ENCODE measurements at places on chromosomes 2 and 18.
A peak's percentile ranks its signal among the peaks of the same experiment; 100 is the strongest.

GRCh38 chr18:63402246-63403162 is 19.8 kb downstream of the VPS4B start:
- DNase-seq = no peak

DNA sequence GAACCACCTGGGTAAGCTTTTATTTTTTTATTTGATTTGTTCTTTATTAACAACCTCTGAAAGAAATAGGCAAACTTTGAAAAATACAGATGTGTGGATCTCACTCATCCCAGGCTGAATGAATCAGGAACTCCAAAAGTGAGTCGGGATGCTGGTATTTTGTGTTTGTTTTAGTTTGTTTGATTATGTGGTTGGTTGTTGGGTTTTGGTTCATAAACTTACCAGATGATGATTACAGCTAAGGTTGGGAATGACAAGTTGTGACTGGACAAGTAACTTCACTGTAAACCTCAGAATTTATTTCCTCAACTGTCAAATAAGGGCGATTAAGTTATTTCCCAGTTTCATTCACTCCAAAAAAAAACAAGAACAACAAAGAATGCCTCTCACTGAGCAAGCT is 80.5 kb upstream of the KIF5C start:
- DNase-seq = no peak

DNA sequence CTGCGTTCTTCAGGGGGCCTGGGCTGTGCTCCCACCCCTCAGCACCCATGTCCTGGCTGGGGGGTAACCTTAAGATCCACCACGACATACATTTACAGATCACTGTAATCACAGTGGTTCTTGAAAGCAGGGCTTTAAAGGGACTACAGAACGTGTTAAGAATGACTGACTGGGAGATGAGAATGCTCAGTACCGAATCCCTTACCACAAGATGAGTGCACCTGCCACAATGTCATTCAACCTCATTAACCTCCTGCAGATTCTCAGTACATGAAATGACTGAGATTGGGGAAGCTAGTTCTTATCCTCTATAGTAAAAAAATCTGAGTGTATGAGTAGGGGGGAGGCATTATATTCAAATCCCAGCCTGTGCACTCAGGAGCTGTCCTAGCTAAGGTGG is 10.5 kb upstream of the PIEZO2 start:
- DNase-seq = no peak

GRCh38 chr2:54595999-54596902 is 127.2 kb upstream of the EML6 start:
- DNase-seq = peak; percentile 24

GRCh38 chr2:152354069-152354755 is 19.2 kb downstream of the FMNL2 start:
- no peak for DNase-seq

GRCh38 chr2:182836451-182836850 is 30.0 kb downstream of the FRZB start:
- DNase-seq = peak; percentile 34

DNA sequence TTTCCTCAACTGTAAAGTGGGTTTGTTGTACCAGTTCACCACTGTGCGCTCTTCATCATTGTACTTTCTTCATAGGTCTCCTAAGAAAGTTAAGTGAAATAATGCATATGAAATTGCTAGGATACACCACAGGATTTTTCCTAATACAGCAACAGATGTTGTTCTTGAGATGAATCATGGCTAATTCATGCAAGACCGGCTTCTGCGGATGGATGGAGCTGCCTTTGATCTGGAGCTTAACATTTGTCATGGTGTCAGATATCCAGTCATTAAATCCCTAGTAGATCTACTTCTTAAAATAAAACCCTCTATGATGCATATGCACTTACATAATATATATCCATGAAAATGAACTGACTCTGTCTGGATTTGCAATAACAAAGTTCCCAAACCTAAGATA is 114.1 kb downstream of the COL6A3 start:
- peak; percentile 90 for DNase-seq

DNA sequence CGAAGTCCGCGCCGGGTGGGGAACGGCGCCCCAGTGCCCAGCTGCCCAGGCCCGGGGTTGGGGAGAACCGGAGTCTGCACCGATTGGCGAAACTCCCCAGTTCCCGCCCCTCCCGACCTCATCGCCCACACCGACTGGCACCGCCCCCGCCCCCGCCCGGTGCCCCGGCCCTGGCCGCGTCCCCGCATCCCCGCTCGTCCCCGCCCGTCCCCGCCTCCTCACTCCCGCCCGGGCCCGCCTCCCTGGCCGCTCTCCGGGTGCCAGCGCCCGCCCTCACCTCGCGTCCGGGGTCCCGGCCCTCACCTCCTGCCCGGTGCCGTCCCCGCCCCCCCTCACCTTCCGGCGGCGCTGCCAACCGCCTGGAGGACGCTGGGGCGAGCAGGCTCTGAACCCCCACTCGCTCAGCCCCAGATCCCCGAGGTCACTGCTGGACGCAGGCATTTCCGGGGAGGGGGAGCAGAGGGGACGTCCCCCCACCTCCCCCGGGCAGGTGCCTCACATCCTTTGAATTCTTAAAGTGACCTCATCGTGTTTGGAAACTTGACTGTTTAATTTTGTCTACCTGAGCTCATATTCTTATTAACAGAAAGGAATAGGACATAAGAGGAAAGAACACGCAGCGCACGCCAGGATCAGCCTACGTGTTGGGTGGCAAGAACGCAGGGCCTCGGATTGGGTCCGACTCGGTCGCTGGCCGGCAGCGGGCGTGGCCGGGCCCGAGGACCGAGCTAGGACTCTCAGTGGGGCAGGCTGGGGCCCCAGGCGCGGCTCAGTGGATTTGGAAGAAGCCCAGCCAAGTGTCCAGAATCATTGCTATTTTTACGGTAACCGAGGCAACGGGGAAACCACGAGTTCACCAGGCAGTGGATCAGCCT is at the start of gene FAM110C:
FAM110C (minus strand) TSS at position 35 of the 875 bp plus-strand sequence. CDS start 120 bp downstream, outside the sequence.
- DNase-seq = peak; percentile 60

GRCh38 chr18:6058941-6059340 is 163.6 kb upstream of the TMEM200C start:
- DNase-seq = peak; percentile 72

GRCh38 chr2:55519938-55520885 is 694 bp downstream of the CFAP36 start:
- DNase-seq = no peak

DNA sequence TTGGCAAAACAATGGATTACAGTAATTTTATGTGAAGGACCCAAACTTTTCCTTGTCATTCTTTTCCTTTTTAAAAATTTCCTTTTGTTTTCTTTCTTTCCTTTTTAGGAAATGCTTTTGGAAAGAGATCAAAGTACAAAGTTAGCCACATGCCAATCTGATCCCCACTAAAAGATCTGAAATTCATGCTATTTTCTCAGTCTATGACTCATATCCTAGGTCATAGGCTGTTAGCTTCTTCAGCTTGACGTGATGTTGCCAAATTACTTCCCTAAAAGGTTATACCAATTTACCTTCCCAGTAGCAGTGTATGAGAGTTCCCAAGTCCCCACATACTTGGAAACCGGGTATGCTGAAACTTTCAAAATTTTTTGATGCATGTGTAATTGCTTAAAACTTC is 355.3 kb downstream of the INSIG2 start:
- no peak for DNase-seq

- peak; percentile 41 for DNase-seq
Observed at GRCh38 chr2:56185101-56185581, 1.4 kb downstream of the CCDC85A start.

DNA sequence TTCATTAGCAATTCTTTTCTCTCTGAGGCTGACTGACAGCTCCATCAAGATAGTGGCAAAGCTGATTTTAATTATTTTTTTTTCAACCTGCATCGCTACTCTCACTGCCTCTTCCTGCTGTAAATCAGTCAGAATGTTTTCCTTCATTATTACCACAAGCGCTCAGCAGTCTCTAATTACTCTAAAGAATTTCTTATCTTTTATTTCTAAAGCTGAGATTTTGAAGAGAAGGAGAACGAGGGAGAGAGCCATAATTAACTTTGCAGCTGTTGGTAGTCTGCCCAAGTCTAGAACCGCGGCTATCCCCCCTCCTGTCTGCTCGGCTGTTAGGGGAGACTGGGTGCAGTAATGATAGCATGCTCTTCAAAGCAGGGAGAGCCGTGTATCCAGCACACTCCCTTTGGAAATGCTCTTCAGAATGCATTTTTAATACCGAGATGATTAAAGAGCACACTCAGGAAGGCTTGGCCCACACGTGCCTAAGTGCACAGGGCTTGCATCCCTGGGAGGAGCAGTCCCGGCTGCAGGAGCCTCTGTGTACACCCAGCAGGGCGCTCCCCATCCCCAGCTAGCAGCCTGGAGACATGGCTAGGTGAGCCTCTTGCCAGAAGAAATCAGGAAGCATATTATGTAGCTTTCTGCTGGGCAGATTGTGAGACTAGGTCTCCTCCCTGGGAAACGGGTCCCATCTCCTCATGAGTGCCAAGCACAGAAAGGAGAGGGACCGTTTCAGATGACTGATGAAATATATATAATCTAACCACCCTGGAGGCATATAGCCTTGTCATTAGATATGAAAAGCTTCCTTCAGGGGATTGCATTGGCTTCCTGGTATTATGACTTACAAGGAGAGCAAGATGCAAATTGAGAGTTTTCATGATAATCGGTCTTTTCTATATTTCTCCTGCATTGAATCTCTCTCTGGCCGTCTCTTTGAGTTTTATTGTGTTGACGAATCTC is 555.2 kb downstream of the CMPK2 start:
- peak; percentile 38 for DNase-seq

DNA sequence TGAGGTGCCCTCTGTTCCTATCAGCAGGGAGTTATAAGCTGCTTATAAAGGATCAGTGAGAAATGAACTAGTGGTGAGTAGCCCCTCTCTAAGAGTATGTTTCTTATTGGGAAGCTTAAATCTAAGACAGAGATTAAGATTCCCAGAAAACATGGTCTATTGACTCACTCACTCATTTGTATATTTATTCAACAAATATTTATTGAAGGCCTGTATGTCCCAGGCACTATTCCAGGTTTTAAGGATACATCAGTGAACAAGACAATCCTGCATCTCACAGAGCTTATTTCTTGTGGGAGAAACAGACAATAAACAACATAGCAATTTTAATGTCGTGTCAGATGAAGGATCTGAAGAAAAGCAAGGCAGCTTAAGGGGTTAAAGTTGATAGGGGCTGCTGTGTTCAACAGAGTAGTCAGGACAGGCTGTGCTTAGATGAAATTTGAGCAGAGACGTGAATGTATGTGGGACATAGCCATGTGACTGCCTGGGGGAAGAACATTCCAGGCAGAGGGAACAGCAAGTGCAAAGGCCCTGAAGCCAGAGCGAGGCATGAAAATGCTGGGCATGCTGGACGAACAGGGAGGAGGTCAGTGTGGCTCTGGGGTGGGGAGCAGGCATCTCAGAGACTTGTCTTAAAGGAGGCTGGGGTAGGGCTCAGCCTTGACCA is 14.8 kb upstream of the PSD4 start:
- no peak for DNase-seq

- no peak for DNase-seq
Observed at GRCh38 chr2:233448220-233448559, 93.9 kb downstream of the DGKD start.

GRCh38 chr2:2847209-2847676 is 516.2 kb upstream of the MYT1L start:
- DNase-seq = peak; percentile 67

- DNase-seq = no peak
Observed at GRCh38 chr2:55268288-55268906, 634 bp downstream of the MTIF2 start.

- DNase-seq = no peak
Observed at GRCh38 chr2:74128206-74128605, 19.5 kb downstream of the BOLA3 start.

DNA sequence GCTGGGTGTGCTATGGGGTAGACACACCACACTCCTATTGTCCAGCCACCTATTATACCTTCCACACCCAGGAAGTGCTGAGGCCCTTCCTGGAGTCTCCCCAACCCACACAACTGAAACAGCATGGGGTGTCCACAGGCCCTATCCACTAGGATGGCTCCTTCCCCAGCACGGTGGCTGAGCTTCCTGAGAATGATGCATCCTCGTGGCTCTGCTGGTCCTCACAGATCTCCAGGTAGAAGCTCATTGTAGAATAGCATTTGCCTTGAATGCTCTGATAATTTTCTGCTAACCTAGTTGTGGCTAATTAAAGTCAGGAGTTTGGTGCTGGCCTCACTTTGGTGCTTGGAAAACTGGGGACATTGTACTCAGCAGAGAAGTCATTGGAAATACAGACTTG is 182.6 kb downstream of the ANKRD30B start:
- DNase-seq = no peak

DNA sequence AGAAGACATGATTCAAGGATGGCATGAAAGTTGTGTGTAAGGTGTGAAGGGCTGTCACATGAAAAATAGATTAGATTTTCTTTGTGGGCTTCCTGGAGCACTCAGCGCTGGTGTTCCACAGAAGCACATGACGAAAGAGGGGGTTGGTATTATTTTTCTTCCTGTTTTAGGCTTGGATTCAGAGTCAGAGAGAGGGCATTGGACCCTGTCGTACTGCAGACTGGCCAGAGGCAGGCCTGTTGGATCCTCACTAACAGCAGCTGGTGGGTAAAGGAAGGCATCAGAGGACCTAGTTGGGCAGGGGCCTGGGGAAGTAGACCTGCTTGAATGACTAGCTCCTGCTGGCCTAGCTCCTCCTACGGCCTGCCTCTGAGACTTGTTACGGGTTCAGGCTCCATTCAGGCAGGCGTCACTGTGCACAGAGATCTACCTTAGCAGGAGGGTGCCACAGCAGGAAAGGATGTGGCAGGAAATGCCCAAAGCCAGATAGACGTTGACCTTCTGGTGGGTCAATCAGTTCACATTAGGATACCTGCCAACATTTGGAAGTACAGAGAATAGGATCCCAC is 13.1 kb downstream of the CTLA4 start:
- DNase-seq = no peak

GRCh38 chr2:70607121-70607561 is 53.5 kb upstream of the TGFA start:
- no peak for DNase-seq

GRCh38 chr18:21387886-21388285 is 145.9 kb downstream of the GREB1L start:
- DNase-seq = peak; percentile 10

- DNase-seq = peak; percentile 10
Observed at GRCh38 chr2:188042412-188042811, 249.3 kb upstream of the GULP1 start.

DNA sequence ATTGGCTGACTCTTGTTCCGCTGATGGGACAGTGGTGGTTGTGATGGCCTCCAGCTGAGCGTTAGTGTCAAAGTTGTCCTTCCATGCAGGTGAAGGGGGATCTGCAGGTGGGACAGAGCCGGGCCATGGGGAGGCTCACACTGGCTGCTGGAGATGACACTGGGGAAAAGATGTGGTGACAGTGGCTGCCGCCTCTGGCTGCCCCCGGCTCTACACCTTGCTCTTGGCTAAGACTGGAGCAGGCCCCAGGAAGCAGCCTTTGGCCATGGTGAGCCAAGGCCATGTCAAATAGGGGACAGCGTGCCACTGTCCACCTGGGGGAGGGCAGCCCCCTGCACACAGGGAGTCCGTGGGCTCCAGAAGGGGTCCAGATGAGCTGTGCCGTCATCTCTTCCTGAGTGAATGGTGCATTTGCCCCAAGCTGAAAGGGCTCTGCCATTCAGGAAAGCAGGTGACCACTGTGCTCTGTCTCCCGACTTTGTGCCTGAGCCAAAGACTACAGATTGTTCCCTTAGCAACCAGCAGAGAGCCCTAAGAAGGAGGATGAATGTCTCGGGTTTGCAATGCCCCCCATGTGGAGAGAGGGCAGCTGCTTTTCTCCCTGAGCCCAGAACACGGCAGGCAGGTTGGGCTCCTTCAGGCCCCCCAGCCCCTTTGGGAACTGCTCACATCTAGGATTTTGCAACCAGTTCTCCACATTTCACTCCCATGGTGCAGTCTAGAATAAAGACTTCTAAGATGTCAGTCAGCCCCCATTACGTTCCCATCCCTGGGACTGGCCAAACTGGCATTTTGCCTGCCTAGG is 79.1 kb upstream of the BCL2L11 start:
- DNase-seq = no peak

GRCh38 chr2:25929789-25930473 is 51.6 kb upstream of the ASXL2 start:
- DNase-seq = no peak

Measured in tongue (tissue), 3 donors.